Stimulated activated CD8-positive, alpha-beta memory T cell treated with anti-CD3 and anti-CD28 coated beads, Interleukin-7, amount 100 ng/mL, for 1 hour (primary cell): ENCODE measurements at places on chromosomes 3 and 15.

- DNase-seq: no peak
Measured at GRCh38 chr3:44355362-44356033, 16.9 kb downstream of the TCAIM start.

GRCh38 chr3:71047616-71048531 lies 535.7 kb downstream of the FOXP1 start:
- DNase-seq: no peak

GRCh38 chr15:23648920-23649515 lies 1.4 kb upstream of the MAGEL2 start:
- no peak for DNase-seq

- no peak for DNase-seq
Measured at GRCh38 chr3:159616234-159616825, 372.3 kb upstream of the IL12A start.

DNA sequence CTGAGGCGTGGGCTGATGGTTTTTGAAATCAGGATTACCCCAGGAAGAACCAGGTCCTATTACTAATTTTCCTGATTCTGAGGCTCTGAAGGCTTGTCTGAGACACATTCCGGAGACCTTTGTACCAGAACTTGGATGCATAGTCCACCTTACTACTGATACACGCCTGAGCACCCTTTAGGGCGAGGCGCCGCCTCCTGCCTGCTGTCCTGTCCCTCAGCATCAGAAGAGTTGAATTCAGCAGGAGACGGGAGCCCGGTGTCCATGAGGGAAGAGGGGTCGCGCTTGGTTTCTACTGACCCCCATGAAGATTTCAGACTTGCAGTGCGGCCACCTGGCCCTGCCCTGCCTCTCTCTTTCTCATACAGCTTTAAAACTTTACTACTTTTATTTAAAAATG lies 49.9 kb downstream of the KLF13 start:
- no peak for DNase-seq

DNA sequence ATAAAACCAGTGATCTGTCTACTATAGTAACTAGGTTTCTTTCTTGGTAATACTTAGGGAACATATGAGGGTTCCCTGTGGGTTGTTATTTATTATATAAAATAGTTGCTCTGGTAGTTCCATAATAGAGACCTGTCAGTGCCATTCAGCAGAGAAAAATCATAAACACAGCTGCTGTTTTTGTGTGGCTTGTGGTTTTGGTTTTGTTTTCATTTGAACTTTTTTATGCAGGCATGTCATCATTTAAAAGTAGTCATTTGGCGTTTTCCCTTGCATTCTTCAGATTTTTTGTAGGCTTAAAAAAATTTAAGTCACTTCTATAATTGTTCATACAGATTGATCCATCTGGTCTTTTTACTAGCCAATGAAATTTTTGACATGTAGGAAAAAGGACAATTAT lies 47.9 kb downstream of the PIK3CA start:
- no peak for DNase-seq

GRCh38 chr3:142040941-142041491 lies 108.3 kb downstream of the TFDP2 start:
- DNase-seq: no peak

DNA sequence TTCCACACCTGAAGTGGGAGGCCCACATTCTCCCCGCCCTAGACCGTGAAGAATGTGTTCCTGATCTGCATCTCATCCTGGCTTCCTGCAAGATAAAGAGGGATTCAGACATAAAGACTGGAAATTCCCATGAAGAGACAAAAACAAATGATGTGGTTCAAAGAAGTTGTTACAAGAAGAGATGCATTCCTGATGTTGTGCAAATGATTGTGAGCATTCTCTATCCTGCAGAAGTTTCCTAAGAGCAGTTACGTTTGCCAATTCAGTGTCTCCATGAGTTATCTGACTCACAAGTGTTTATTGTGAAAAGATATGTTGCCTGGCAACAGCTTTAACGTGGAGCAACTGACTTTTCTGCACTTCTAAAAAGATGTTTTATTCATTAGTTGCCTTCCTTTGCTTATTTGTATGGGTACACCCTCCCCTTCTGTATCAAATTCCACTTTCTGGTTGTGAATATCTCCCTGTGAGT lies 107.8 kb downstream of the ZIC4 start:
- no peak for DNase-seq

GRCh38 chr3:127744253-127744815 lies 71.6 kb downstream of the ABTB1 start:
- no peak for DNase-seq

DNA sequence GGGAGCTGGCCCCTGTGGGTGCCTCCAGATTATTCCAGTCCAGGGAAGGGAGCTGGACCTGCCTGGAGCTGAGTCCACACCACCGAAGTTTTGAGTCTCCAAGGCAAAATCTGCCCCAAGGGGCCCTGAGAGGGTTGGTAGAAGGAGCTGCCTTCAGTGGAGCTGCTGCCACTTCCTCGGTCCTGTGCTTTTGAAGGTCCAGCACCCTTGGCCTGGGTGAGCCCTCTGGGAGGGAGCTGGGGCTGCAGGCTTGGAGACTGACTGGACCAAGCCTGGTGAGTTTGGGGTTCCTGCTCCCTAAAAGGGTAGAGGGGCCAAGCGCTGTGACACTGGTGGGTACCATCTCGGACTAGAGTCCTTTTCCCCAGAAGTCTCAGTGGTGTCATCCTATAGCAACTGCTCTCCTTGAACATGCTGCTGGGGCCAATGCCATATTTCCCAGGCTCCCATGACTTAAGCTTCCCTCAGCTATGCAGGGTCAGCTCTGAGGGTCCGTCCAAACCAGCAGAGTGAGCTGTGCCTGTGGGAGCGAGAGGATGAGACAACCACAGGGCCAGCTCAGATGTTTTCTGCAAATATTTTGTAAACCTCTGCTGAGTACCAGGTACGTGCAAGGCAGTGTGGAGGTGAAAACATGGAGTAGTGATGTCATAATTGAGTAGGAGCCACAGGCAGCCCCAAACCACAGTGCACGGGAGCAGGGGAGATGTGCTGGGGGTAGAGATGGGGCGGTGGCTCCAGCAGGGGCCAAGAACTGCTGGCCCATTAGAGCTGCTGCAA lies 96.0 kb downstream of the ABHD5 start:
- no peak for DNase-seq

GRCh38 chr3:53269888-53270880 lies 14.4 kb upstream of the TKT start:
- DNase-seq: no peak

GRCh38 chr15:90881181-90881977 lies 2.9 kb upstream of the FES start:
- DNase-seq: no peak

DNA sequence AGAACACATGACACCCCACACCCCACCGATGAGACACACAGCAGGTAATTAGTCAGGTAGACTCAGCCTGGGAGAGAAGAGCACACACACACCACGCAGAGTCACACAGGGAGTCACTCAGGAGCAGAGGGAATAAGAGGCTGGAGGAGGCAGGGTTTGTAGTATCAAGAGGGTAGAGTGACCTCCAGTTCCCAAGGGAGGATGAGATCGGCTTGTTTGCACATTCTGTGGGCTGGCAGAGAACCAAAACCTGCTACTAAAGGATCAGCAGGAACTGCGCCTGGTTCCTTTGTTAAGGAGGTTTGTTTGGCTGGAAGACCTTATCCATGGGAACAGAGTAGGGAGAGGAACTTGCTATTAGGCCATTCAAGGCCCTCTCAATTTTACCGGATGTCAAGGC lies 281.4 kb upstream of the SLCO3A1 start:
- DNase-seq: no peak

- no peak for DNase-seq
Measured at GRCh38 chr15:89543389-89543788, 31.9 kb upstream of the TICRR start.

GRCh38 chr3:143832433-143832832 lies 15.8 kb downstream of the SLC9A9 start:
- no peak for DNase-seq

DNA sequence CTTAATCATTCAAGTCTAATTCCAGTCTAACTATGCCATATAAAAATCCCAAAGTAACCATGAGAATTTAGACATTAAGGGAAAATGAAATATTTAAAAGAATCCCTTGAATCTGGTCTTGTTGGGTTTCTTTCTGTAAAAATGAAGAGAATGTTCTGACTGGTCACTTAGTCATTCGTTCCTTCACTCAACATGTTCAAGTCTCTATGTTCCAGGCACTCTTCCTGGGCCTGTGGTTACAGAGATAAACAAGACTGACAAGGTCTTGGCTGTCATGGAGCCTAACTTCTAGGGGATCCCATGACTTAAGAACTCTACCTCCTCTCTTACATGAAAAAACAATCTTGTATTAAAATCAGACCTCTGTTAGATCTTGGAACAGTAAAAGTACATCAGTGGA lies 638.6 kb upstream of the TBL1XR1 start:
- DNase-seq: no peak

DNA sequence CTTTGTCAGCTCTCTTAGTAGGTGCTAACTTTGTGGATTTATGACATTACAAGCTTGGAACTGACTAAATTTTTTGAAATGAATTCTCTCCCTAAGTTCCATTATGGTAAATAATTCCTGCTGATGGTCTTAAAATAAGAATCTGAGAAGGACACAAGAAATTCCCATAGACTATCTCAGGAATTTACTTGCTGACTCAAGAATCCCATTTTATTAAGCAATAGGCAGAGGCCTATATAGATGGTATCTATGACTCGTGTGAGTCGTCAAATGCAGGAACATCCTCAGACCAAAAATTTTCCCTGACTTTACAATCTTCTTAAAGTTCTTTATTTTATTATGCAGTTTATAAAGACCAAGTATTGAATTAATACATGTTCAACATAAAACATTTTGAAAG lies 30.7 kb upstream of the CBLB start:
- no peak for DNase-seq

DNA sequence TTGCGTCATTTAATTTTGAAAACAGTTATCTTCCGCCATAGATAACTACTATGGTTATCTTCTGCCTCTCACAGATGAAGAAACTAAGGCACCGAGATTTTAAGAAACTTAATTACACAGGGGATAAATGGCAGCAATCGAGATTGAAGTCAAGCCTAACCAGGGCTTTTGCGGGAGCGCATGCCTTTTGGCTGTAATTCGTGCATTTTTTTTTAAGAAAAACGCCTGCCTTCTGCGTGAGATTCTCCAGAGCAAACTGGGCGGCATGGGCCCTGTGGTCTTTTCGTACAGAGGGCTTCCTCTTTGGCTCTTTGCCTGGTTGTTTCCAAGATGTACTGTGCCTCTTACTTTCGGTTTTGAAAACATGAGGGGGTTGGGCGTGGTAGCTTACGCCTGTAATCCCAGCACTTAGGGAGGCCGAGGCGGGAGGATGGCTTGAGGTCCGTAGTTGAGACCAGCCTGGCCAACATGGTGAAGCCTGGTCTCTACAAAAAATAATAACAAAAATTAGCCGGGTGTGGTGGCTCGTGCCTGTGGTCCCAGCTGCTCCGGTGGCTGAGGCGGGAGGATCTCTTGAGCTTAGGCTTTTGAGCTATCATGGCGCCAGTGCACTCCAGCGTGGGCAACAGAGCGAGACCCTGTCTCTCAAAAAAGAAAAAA lies 1.2 kb downstream of the B2M start:
- DNase-seq: no peak

GRCh38 chr3:103077910-103078309 lies 643.1 kb downstream of the ZPLD1 start:
- no peak for DNase-seq

GRCh38 chr3:149596134-149596770 lies 61.6 kb downstream of the WWTR1 start:
- no peak for DNase-seq

DNA sequence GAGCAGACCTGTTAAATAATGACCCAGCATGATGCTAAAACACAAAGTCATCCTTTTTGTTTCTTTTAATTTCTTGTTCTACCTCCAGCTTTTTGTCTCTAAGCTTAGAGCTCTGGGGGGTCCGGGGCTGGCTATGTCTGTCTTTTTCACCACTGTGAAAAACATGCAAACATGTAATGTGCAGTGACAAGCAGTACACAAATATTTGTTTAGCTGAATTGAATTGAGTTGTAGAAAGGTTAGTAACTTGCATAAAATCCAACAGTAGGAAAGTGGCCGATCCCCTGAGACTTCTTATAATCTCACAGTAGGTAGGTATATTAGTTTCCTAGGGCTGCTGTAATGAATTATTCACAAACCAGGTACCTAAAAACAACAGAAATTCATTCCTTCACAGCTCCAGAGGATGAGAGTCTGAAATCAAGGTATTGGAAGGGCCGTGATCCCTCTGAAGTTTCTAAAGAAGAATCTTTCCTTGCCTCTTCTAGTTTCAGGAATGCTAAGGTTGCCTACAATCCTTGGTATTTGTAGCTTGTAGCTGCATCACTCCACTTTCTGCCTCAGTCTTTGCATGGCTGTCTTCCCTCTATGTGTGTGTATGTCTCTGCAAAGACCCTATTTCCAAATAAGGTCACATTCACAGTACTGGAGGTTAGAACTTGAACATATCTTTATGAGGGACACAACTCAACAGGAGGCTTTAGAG lies 32.7 kb downstream of the ARL14 start:
- DNase-seq: no peak

GRCh38 chr3:54042259-54042823 lies 80.0 kb upstream of the CACNA2D3 start:
- DNase-seq: no peak

DNA sequence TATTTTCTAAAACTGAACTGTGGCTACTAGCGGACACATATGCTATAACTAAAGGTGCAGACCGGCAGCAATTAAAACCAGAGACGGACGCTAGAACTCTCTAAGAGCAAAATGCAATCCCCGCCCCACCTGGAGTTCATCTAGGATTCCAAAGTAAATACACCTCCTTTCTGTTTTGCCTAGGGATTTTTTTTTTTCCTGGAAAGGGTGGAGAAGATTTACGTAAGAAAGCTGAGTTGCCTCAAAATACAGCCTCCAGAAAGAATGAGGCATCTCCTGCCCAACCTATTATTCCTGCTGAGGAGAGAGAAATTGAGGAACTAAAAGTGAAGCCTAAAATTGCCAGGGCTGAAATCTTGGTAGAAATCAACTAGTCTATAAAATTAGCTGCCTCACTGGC lies 150.2 kb downstream of the TP63 start:
- no peak for DNase-seq

GRCh38 chr3:188489639-188490405 lies 335.9 kb downstream of the LPP start:
- no peak for DNase-seq
